Purkinje cell (primary cell): ENCODE measurements at places on chromosomes 4 and X. TPM values are rescaled to one million over a fixed set of nuclear protein-coding genes. Genes with fewer than 3 reads are reported as not detected.

Gene SMR3B
- not detected in 2 replicates for polyA plus RNA-seq

Gene RNF212
- 0.39 and 3.2 TPM in 2 replicates for polyA plus RNA-seq

Gene TAPT1
- polyA plus RNA-seq, result 14.9 and 20.3 TPM in 2 replicates

Gene HSD17B13
- polyA plus RNA-seq, result 0.31 and 1.1 TPM in 2 replicates

Gene NSUN7
- polyA plus RNA-seq, result not detected in 2 replicates

Gene FSTL5
- polyA plus RNA-seq, result 12.1 and 24.0 TPM in 2 replicates

Gene APLN
- not detected in 2 replicates for polyA plus RNA-seq

Gene RAB41
- 0.69 TPM in 1 of 2 replicates, not detected in the other for polyA plus RNA-seq
